ENCODE measurements at places on chromosomes 6 and 20.
A peak's percentile ranks its signal among the peaks of the same experiment; 100 is the strongest.

- DNase-seq: no peak
These were observed 7.5 kb downstream of the FERMT1 start for GRCh38 chr20:6115221-6115895.

DNA sequence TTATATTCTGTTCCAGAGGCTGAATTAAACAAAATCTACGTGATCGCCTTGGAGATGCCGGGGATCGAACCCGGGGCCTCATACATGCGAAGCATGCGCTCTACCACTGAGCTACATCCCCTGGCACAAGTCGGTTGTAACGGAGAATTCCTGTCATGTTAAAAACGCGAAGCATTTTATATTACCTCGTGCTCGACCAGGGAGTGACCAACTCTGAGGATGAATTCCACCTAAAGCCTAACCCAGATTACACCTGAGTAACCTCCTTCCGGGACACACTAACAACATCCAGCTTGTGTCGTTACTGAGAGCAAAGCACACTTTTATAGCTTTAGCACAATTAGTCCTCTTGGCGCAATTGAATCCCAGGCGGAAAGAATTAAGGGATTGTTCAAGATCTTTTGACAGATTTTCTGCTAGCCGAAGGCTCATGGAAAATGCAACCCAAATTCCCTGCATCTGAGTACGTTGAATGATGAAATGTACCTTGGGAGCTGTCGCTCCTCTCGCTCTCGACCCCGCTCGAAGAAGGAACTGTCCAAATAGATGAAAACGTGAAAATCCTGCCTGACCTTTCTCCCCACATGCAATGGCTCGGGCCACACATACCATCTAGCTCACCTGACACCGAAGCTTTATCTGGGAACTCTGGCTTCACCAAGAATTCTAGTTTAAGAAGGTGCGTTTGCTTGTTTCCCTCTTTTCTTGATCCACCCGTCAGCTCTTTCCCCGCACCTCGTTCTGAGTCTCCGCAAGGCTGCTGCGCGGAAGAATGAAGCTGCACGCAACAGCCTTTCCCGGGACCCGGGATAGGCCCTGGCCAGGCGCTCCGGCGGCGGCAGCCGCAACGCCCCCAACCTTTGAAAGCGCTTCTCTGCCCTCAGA lies 148.3 kb downstream of the GPX5 start:
- peak; percentile 42 for DNase-seq

- DNase-seq: no peak
These were observed 83.2 kb upstream of the EYA4 start for GRCh38 chr6:133157995-133158394.

- DNase-seq: no peak
These were observed 361.2 kb downstream of the RNF144B start for GRCh38 chr6:18748314-18748713.

GRCh38 chr6:105601541-105602236 lies 198.8 kb upstream of the PREP start:
- DNase-seq: no peak

DNA sequence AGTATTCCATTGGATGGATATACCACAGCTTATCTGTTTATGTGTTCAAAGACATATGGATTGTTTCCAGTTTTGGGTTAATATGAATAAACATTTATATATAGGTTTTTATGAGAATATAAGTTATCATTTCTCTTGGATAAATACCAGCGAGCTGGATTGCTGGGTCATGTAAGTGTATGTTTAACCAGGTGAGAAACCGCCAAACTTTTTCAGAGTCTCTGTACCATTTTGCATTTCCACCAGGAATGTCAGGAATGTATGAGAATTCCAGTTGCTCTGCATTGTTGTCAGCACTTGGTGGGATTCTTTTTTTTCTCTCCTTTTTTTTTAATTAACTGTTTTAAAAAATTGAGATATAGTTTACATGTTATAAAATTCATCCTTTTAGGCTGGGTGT lies 52.1 kb downstream of the PHF20 start:
- no peak for DNase-seq

GRCh38 chr6:79134699-79135474 lies 56.8 kb upstream of the PHIP start:
- no peak for DNase-seq

DNA sequence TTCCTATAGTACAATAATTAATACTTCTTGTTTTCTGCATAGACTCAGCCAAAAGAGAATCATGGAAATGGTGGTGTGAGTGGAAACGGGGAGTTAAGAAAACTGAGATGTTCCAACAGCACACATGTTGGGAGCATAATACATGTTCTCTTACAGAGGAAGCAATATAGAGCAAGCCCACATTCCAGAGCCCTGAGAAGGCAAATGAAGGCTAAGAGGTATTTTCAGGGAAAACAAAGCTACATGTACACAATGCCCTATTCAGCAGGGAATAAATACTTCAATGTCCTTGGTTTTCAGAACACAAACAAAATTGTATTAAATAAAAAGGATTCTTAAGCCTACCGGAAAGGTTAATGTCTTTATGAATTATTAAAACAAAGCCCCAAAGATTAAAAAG lies 35.1 kb upstream of the SMIM8 start:
- no peak for DNase-seq

DNA sequence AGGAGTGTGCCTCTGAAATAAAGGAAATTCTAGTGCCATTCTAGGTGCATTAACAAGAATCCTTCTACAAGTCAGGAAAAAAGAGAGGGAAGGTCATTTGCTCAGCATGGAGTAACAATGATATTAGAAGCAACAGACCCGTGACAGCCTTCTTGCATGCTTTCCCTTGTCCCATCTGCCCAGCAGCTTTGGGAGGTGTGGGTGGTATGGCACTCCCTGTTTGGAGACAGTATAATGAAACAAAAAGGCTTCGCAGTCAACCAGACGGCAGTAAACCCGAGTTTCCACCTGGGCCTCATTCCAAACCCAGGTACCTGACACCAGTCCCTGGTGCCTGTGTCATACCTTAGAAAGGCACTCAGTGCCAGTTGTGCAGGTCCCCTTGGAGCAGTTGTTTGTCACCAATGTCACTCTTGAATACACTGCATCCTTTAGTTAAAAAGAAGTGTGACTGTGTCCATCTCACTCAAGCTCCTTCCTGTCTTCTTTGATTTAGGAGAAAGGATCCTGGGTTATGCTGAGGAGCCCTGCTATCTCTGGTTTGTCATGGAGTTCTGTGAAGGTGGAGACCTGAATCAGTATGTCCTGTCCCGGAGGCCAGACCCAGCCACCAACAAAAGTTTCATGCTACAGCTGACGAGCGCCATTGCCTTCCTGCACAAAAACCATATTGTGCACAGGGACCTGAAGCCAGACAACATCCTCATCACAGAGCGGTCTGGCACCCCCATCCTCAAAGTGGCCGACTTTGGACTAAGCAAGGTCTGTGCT lies 14.7 kb downstream of the STK35 start:
- no peak for DNase-seq

DNA sequence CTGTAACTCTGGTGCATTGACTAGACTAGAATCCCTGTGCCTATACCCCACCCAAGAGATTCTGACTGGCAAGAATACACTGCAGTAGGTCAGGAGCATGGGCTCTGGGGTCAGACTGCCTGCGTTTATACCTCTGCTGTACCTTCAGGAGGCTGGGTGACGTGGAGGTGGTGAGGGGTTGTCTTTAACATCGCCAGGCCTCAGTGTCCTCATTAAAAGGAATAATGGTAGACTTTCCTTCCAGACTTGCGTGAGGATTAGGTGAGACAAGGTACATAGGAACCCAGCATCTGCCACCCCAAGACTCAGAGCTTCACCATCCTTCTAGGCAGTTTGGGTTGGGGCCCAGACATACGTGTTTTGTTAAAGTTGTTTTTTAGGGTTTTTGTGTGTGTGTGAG lies 44.3 kb downstream of the TM9SF4 start:
- DNase-seq: no peak

DNA sequence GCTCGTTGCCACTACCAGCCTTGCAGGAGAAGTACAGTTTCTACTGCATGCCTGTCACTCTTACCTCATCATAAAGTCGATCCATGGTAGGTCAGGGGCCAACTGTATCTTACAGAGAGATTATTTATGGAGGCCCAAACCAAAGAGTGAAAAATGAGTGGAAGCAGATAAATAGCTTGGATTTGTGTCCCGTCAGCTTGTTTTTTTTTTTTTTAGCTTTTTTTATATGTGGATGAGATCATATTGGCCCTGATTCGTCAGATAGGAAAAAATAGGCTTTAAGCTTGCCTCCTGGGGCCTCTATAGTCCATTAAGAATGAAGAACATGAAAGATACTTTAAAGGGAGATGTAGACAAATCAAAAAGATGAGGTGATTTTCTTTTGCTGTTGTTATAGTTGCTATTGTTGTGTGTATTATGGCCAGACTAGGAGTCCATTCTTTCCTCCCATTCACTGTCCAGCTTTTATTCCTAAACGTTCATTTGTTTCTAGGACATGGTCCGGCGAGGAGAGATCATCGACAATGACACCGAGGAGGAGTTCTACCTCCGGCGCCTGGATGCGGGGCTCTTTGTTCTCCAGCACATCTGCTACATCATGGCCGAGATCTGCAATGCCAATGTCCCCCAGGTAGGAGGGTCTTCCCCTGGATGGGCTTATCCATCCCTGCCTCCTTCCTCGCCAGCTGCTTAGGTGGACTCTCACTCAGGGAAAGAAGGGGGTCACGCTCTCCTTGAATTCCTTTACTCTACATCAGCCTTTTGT lies 43.3 kb upstream of the VSTM2L start:
- no peak for DNase-seq

DNA sequence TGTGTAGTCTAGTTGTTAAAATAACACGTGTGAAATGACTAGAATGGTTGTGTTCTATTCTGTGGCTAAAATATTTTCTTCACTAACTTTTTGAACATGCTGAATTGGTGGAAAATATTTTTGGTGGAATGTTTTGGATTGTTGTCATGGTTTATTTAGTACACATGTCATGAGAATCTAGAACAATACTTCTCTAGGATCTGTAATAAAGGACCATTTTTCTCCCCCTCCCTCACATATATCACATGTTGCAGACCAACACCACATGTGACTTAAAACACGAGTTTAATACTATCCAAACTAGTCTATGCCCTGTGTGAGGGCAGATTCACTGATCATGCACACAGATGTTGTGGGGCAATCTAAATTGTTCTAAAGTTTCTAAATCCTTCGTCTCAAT lies 29.2 kb downstream of the FIG4 start:
- DNase-seq: no peak

DNA sequence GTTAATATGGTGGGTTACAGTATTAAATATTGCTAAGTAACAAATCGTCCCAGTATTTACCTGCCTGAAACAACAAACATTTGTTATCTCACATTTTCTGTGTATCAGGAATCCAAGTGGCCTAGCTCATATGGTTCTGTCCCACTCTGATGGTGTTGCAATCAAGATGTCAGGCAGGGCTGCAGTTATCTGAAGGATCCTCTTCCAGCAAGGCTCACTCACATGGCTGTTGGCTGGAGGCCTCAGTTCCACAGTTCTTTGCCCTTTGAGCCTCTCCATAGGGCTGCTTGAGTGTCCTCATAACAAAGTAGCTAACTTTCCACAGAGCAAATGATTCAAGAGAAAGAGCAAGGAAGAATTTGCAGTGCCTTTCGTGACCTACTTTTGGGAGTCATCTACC lies 17.7 kb downstream of the RAB22A start:
- DNase-seq: no peak

DNA sequence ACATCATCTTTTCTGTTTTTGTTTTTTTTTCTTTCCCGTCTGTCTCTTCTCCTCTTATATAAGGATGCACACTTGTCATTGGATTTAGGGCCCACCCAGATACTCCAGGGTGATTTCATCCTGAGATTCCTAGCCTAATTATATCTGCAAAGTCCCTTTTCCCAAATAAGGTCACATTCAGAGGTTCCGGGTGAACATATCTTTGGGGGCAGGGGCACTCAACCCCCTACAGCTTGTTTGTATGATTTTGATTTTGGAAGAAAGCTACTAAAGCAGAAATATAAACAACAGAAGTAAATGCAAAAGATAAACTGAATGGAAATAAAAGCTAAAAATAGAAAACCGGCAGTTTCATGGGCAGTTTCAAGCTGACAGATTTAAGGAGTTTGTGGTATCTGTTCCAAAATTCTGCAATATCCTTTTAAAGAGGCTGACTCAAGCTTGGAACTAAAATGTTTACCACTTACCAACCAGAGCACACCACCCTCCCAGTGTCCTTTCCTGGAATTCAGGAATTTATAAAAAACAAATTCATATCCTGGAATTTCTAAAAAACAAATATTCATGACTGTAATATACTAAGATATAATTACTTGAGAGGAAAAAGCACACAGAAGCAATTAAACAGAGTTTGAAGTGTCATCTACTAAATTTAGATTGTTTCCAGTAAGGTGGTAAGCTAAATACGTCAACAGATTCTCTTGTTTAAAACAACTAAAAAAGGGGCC lies 100.0 kb upstream of the CARMIL1 start:
- DNase-seq: no peak

- no peak for DNase-seq
These were observed 45.1 kb downstream of the SCAND1 start for GRCh38 chr20:35909176-35909575.

DNA sequence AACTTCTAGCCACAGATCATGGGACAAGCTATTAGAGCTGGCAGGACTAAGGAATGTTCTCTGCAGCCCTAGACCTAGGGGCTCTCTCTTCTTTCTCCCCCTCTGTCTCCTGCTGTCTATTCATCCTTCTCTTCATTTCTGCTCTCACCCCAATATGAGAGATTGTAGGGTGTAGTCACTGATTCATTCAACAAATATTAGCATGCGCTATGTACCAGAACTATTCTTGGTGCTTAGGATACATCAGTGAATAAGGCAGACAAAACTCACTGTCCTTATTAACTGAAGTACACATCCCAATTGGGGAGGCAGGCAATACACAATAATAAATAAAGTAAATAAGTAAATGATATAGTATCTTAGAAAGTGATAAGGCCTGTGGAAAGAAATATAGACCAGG lies 14.7 kb upstream of the SIRPB2 start:
- no peak for DNase-seq

- DNase-seq: no peak
These were observed 24.6 kb downstream of the TBXT start for GRCh38 chr6:166143011-166143410.

DNA sequence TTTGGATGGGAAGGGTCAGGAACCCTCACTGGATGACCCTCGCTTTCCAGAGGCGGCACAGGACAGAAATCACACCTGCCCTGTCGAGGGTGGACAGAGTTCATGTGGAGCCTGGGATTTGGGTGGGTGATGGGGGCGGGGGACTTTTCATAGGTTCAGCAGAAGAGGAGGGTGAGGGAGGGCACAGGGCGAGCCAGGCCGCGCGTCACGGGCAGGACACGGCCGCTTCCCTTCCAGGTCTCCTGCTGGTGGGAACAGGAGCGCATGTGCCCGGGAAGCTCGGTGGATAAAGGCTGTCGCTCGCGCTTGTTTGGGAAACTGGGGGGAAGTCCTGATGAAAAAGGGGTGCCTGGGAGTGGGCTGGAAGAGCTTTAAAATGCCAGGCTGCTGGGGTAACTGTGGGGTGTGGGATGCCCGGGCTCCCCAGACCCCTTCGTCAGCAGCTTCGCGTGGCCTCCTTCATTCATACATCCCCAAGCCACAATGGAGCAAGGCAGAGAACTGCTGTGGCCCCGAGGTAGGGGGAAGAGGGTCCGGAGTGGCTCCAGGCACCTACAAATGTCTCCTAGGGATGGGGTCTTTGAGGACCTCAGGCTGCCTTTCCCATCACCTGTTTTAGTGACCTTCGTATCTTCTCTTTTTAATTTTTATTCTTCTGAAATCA lies 102.2 kb downstream of the DACT2 start:
- no peak for DNase-seq
